Omental fat pad (tissue), 4 donors: ENCODE measurements at places on chromosomes 1 and 21.

GRCh38 chr1:232307296-232308017 is 322.5 kb downstream of the SIPA1L2 start:
- no peak for DNase-seq

GRCh38 chr1:88509379-88509778 is 174.7 kb upstream of the PKN2 start:
- DNase-seq = no peak

DNA sequence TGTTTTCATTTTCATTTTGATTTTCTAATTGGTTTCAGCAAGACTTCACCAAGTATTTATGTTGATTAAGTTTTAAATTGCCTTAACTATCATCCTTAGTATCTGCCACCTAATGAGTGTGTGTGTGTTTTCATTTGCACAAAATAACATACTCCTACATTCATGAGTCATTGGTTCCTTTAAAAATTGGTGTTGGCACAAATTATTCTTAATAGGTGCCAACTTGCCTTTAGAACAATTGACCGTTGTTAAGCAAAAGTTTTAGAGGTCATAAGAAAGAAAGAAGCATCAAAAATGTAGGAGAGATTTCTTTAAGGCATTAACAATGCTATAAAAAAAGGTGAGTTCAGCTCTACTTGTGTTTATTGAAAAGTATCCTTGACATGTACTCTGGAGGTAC is 77.5 kb downstream of the FNBP1L start:
- DNase-seq = no peak

- no peak for DNase-seq
Observed at GRCh38 chr1:92480200-92480812, 6.4 kb downstream of the GFI1 start.

DNA sequence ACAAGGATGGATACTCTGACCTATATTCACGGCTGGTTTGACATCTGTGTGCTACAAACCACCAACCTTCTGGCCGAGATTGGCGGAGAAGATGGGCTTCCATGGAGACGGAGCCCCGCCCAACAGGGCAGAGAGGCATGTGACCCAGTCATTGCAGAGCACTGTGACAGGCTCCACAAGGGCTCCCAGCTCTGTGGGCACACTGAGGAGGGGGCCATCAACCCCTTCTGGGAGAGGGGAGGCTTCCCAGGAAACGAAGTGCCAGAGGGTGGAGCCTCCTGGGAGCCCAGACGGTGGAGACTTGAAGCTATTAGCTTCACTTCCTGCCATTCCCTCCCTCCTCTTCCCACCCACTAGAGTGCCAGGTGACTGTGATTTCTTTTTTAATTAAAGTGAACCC is 71.6 kb upstream of the IFFO2 start:
- DNase-seq = no peak

DNA sequence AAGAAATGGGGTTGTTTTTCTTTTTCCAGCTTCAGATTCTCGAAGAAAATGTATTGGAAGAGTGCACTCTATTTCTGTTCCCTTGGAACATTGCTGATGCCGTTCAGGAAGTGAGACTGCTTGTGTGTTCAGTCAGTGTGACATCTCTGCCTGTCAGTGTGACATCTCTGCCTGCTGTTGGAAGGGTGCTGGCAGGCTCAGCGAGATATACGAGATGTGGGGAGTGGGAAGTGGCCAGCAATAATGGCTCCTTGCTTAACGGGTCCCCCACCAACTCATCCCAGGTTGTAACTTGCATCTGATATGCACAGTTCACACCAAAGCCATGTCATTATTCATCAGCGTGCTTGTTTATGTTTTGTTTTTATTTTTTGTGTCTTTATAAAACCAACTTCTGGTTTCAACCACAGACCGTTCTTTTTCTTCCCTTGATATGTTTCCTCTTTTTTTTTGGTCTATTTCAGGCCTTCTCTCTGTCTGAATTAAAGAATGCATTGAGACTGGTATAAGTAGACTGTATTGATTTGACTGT is 145.4 kb downstream of the GALNT2 start:
- no peak for DNase-seq

- DNase-seq = no peak
Observed at GRCh38 chr1:27122652-27123051, 32.3 kb downstream of the SLC9A1 start.

DNA sequence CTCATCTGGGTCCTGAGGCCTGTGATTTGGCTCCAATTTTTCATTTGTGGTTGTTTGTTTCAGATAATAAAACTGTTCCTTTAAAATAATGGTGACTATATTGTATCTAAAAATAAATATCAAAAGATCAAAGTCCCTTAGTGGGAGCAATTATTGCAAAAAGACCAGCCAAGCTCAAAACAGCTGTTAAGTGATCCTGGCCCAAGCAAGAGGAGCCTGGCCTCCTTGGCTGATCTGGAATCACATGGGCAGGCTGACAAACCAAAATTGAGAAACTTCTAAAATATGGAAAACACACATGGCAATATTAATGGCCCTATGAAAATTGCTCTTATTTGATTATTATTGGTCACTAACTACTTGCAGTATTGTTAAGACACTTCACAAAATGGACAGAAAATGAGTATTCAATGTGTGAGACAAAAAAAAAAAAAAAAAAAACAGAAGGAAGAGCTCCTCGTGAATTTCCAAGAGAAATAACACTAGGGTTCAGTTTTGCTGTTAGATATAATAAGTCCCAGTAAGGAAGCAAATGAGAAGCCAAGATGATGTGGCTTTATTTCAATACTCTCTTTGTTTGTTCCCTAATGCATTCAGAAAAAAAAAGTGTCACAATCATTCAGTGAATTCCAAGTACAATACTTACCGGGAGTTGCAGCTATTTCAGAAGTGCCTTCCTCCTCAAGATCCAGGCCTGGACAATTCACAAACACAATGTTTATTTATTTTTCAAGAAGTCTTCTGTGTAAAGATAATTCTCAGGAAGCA is 105.1 kb downstream of the SEC16B start:
- DNase-seq = no peak
